ENCODE measurements at places on chromosomes 12 and 14.
A peak's percentile ranks its signal among the peaks of the same experiment; 100 is the strongest.

DNA sequence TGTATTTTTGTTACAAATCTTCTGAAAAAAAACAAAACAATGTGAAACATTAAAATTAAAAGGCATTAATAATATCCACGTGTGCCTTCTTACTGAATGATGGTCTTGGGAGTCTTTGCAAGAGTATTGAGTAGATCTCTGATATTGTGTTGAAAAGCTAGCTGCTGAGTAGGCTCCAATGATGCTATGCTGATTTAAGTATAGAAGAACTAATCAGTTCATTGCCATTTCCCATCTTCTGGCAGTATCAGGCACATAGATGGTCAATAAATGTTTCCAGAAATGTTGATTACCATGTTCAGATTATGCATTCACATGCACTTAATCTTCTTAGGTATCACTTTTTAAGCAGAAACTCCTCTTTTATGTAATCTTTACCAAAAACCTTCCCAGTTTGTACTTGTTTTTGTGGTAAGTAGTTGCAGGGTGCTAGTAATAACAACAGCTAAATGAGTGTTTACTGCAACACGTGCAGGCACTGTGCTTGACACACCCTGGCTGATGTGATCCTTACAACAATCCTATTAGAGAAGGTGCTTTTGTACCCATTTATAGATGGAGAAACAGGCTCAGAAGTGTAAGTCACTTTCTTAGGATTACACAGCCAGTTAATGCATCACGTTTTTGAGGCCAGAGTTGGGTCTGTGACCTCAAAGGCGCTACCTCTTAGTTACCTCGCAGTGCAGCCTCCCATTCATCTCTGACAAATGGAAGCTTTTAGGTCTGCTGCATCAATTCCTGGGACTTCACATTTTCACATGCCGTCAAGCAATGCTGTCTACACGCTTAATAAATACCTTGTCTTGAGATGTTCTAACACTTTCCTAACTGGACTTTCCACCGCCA lies 46.9 kb downstream of the EID3 start:
- DNase-seq = no peak

DNA sequence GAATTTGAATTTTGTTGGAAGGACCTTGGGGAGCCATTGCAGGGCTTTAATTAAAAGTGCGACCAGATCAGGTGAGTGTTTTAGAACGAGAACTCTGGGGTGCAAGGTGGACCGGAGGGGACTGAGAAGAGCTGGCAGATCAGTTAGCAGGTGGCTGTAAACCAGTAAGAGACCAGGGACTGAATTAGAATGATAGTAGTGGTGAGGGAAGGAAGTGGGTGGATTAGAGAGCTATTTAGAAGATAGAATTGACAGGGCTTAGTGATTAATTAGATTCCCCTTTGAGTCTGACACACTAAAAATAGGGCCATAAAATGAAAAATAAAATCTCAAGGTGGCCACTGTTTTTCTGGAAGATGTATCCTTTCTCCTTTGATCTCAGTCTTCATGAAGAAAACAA lies 44.8 kb downstream of the PLXNC1 start:
- DNase-seq = no peak

- no peak for DNase-seq
These were observed 624.9 kb upstream of the FOXG1 start for GRCh38 chr14:28141662-28142061.

DNA sequence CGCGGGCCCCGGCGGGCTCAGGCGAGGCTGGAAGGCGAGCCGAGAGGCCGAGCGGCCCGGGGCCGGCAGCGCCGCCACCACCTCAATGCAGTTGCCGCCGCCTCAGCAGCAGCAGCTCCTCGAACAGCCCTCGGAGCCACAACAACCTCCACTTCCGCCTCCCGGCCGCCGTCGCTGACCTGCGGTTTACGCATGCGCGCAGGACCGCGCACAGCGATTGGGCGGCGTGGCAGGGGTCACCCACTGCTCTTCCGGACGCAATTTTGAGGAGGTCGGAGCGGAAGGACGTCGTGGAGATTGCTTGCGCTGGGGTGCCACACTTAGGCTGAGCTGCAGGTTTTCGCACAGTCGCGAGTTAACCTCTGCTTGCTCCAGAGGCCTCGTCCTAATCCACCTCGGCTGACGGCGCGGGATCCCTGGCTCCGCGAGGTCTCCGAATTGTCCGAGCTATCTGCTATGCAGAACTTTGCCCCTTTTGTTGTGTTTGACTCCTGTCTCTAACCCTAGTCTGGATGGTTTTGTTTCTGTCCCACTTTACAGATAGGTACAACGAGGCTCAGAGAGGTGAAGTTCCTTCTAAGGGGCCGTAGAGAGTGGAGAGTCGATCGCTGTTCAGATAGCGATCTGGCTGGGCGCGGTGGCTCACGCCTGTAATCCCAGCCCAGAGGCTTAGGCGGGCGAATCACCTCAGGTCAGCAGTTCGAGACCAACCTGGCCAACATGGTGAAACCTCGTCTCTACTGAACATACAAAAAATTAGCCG lies at the start of the genes ACAD10 and BRAP:
Gene ACAD10, plus strand, starts transcription at position 243 of the 763 bp plus-strand sequence. CDS start 6,657 bp downstream, outside the sequence.
Gene BRAP, minus strand, starts transcription at position 146 of the 763 bp plus-strand sequence. CDS start 164 bp downstream, outside the sequence.
- DNase-seq = peak; percentile 98

DNA sequence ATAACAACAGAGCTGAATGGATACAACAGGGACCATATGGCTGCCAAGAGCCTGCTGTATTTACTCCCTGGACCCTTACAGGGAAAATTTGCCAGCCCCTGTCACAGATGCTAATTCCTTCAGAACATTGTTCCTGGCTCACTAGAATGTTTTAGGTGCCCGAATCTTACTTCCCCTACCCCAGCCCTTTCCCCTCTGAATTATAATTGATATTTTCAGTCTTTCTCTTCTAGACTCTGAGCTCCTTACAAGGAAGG lies 235.3 kb downstream of the KSR2 start:
- no peak for DNase-seq

- DNase-seq = no peak
These were observed 11.5 kb downstream of the CCND2 start for GRCh38 chr12:4285070-4285469.

DNA sequence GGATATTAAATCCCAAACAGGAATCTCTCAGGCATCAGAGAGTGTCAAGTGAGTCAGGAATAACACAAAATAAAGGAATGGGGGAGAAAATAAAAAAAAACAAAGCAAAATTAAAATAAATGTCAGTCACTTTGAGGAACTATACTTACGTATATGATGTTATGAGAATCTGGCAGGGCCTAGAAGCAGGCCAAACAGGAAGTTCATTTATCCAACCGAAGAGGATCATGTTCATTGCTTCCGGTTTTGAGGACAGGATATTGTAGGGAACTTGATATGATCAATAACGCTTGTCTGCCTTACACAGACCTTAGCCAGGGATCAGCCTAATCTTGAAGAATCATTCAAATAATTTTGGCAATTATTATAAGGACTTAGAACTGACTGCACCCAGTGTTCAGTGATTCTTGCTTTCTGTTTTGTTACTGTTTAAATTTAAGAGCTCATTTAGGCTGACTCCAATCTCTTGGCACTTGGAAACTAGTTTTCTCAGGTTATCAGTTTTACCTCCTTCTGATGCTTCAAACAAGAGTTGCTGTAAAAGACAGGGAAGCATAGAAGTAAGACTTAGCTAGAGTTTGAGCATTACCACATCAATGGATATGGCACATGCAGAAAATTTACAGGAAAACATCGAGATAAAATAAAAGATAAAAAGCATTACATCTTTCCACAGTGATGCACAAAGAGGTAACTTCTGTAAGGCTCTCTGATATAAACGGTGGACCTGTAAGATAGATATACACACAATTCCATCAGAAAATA lies 53.4 kb downstream of the ZFC3H1 start:
- DNase-seq = no peak

DNA sequence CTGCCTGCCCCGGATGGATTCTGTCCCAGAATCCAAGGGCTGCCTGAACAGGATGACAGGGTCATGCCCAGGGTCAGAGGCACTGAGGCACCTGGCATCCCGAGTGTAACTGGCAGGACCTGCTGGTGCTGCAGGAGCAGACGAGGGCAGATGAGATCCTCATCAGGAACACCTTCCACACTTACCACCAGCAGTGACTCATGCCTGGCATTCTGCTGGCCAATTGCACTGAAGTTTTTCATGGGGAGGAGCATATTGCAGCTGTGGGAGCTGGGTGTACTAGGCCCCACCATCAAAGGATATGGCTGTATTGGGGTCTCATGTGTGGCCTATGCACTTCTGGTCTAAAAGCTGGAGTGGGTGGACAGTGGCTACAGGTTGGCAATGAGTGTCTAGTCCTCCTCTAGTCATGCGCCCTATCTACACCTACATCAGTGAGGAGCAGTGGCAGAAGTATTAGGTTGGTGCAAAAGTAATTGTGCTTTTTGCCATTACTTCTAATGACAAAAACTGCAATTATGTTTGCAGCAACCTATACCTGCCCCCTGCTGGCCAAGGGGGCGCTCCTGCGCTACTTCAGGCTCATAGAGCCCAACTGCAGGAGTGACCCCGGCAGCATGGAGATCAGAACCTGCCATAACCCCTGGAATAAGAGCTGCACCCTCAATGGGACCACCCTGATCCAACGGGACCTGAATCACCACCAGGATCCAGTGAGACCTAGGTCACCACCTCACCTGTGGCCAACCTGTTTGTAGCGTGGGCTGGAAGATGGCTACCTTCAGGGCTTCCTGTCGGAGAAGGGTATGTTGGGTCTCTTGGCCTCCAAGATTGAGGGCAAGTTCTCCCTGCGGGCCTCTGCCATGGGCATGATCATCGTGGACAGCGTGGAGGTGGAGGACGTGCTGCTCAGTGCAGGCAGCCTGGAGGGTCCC lies 8.0 kb upstream of the C12orf42 start:
- peak; percentile 12 for DNase-seq

DNA sequence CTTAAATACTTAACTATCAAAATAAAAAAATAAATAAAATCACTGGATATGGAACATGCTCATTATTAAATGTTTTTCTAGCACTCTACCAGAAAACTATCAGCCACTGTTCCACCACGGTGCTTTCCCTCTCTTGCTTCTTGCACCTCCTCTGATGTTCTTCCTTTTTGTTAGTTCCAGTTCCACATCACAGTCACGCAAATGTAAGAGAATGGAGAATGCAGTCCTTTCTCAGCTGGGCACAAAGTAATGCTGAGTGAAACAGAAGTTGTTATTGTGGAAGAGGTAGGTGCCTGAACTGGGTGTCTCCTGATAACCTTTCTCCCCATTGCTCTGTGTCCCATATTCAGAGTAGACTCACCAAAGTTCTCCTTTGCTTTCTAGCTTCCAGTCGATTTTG lies 1116.9 kb upstream of the TMEM132C start:
- no peak for DNase-seq

GRCh38 chr12:46437469-46437868 lies 64.9 kb upstream of the SLC38A2 start:
- DNase-seq = no peak

GRCh38 chr14:63240221-63240620 lies 36.0 kb downstream of the RHOJ start:
- no peak for DNase-seq

GRCh38 chr12:3473171-3473570 lies 17.8 kb upstream of the PRMT8 start:
- no peak for DNase-seq

DNA sequence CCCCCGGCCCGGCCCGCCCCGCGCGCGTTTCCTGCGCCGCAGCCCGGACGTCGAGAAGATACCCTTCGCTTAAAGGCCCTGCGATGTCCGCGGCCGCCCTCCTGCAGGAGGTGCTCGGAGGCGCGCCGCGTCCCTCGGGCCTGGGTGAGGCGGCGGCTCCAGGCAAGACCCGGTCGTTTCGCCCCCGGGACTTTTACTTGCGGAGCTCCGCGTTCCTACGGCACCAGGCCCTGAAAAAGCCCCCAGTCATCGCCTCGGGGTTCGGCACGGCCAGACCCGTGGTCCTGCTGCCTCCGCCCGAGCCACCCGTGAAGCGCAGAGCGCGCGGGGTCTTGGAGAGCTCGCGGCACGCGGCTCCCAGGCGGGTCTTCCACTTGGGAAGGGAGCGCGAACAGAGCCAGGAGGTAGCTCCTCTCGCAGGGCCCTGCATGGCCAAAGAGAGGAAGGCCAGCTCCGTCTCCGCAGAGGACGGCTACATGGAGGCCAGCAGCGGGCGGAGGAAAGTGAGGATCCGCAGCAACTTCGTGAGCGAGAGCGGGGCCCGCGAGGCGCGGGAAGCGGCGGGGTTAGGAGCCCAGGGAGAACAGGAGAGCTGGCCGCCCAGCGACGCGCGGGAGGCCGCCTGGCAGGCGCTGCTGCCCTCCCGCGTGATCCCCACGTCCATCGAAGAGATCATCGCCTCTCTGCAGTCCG lies 26.9 kb downstream of the TTC6 start:
- DNase-seq = no peak

- no peak for DNase-seq
These were observed 766.2 kb downstream of the FLRT2 start for GRCh38 chr14:86296173-86296572.

Measured in K562 (cell line).